ENCODE measurements at places on chromosomes 13 and 19.

DNA sequence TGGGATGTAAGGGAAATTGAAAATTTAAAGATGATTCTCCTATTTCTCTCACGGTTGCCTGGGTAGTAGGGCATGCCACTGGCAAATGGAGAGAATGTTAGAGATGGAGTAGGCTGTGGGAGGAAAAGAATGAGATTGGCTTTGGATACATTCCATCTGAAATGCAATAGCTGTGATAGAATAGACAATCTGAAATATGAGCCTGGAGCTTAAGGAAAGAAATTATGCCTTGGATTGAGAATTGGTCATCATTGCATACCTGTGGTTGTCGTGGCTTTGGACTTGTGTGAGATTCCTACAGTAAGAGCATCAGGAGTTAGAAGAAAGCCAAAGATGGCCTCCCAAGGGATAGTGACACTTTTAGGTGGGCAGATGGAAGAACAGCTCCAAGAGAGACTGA is 305.1 kb upstream of the SLC10A2 start:
- no peak for DNase-seq

GRCh38 chr13:40283666-40284065 is 382.8 kb downstream of the FOXO1 start:
- no peak for DNase-seq

GRCh38 chr19:41936961-41937360 is 8.7 kb upstream of the ERFL start:
- no peak for DNase-seq

DNA sequence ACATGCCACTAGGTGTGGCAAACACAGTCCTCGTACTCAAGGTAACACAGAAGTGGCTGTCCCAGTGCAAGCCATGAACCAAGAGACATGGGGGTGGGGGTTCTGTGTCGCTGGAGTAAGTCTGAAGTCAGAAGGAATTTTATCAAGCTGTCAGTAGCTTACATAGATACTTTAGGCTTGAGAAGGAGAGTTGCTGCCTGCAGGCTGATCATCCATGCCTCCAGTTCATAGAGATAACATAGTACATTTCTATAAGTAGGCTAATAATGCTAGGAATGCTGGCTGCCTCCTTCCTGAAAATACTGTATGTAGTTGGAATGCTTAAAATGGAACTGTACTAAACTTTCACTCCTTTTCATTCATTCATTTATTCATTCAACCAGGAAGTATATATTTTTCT is 70.1 kb downstream of the CAB39L start:
- DNase-seq: no peak

DNA sequence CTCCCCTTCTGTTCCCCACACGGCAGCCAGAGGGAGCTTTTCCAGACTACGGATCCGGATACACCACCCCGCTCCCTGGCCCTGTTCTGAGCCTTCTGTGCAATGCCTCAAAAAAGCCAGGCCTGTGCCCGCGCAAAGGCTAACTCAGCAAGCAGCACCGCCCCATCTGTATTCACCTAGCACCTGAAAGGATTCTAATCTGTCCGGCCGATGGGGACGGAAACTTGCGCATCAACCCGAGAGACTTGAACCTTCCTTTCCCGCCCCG is 589 bp downstream of the ZBTB45 start:
- peak; percentile 29 for DNase-seq

GRCh38 chr13:95262837-95263384 is 38.3 kb downstream of the ABCC4 start:
- no peak for DNase-seq

- DNase-seq: no peak
These were observed 37.8 kb downstream of the VSTM2B start for GRCh38 chr19:29563486-29564101.

DNA sequence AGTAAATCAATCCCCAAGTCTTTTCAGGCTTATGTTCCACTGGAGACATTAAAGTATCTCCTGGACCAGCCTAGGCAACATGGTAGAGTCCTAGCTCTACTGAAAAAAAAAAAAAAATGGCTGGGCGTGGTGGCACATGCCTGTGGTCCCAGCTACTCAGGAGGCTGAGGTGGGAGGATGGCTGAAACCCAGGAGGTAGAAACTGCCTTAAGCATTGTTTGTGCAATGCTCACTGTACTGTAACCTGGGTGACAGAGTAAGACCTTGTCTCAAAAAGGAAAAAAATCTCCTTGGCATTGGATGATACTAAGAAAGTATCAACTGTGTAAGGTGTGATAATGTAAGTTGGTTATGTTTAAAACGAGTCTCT is 8.8 kb downstream of the KLK8 start:
- DNase-seq: no peak

- no peak for DNase-seq
These were observed 2438.2 kb upstream of the PCDH20 start for GRCh38 chr13:63853816-63854215.

DNA sequence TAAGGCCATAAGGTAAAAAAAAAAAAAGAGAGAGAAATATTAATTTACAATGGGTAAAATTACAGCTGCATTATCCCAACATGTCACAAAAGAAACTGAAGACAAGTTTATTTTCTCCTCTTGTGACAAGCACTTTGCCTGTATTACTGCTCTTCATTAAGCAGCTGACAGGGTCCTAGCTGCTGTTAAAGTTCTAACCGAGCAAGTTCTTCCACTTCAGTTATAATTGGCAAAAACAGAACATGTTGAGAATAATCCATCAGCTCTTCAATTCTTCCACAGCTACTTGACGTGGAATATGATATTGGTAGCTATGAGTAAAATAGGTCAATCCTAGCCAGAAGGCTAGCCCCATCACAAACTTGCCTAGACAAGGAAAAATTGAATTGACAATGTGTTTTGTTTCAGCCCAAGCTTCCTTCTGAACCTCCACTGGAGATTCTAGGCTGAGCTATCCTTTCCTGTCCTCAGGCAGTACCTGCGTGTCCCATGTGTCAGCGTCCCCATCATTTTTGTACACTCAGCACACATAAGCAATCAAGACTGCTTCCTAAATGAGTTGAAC is 32.2 kb upstream of the DOCK9 start:
- no peak for DNase-seq

DNA sequence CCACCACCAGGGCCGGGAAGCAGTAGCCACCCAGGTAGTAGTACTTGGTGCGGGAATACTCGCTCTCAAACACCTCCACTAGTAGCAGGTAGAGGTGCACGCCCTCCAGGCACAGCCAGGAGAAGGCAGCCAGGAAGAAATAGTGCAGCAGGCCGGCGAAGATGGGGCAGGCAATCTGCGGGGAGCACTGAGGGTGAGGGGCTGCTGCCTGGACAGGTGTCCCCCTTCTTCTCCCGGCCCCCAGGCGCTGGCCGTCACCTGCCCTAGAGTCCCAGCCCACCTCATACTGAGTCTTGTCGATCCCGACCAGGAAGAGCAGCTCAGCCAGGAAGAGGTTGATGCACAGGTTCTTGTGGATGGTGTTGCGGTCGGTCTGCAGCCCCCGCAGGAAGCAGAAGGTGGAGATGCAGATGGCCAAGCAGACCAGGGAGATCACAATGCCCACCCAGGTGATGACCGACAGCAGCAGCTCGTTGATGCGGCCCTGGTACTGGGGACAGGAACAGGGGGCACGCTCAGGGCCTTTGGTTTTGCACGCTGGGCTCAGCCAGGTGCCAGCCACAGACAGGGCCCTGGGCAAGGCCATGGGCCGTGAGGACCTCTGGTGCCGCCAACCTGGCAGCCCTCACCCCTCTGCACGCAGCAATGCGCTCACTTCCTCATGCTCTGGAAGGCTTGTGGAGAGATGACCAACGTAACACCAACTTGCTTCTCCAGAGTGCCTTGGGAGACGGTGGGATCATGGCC is 20.8 kb upstream of the ASF1B start:
- DNase-seq: no peak

DNA sequence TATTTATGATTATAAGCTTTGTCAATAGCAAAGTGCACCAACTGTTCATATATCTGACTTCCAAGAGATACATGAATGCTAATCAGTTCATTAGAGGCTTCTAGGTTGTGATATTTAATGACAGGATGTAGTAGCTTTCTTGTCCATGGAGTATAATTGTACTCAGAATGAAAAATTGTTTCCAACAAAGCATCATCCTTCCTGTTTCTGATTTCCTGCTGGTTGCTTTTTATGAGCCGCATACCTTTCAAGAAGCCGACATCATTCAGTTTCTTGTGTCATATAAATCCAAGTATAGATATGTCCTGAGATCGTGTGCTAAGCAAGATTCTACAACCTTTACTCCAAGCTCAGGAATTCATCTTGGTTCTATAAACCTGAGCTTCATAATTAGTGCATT is 326.6 kb downstream of the DIAPH3 start:
- DNase-seq: no peak

- no peak for DNase-seq
These were observed 22.9 kb upstream of the GPI start for GRCh38 chr19:34341935-34342680.

GRCh38 chr19:2356036-2356646 is 3.9 kb upstream of the TMPRSS9 start:
- DNase-seq: no peak
